Activated CD4-positive, alpha-beta T cell treated with anti-CD3 and anti-CD28 coated beads for 36 hours (primary cell): ENCODE measurements at places on chromosomes 2 and 18. TPM values are rescaled to one million over a fixed set of nuclear protein-coding genes. Genes with fewer than 3 reads are reported as not detected.

DNA sequence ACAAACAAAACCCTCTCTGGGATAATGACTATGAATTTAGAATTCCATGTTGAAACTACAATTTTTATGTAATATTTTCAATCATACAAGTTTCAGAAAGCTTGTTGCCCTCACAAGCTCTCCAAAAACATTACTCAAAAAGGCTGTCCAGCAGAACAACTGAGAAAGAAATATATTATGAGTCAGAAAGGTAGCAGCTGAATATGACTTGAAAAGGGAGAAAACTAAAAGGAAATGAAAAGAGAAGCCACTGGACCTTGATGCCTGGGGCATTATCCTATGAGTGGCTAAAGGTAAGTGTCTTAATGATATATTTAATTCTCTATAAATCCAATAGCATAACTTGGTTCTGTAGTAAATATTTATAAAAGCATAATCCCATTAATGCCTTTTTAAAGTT is 61.8 kb downstream of the NXPH2 start:
- DNase-seq: no peak

GRCh38 chr2:8418721-8419120 is 263.1 kb upstream of the ID2 start:
- DNase-seq: no peak

DNA sequence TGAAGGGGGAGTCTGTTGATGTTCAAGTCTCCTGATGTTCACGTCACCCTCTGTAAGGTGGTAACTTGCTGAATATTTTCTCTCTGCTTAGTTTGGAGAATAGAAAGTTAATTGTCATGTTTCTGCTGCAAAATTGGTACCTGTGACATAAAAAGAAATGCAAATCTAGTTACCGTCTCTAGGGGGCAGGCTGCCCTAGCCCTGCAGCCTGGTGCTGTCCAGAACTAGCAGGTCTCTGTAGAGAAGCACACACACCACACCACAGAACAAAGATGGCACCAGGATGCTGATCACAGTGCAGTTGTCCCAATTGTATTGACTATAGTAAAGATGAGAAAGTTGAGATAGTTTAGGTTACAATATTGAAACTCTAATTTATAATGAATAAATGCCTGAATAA is 47.0 kb downstream of the SLC9A4 start:
- peak; percentile 52 for DNase-seq

DNA sequence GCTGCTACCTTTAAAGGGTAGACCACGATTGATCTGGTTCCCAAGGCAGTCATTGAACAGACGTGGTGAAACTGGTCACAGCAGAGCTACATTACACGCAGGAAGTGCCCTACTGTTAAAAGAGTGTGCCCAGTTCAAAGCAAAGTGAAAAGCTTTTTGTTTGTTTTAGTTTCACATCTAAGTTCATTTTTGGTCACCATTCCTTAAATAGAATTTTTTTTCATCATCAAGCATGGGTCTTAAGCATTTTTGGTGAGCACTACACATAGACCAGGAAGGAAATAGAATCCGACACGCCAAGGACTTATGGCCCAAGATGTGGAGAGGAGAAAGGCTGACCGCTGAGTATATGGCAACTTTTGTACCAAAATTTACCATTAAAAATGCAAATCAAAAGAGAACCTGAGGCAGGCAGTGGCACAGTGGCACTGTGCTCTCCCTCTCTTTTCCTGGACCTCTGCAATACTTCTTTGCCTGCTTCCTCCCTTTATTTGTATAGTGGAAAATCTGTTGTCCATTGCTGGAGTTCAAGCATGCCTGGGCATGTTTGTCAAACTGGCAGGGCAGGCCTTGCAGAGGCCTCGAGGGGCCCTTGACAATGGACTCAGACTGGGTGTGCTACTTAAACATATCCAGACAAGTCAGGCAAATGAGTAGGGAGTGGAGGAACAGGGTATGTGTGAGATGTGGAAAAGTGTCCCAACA is 42.6 kb upstream of the HNRNPA3 start:
- DNase-seq: peak; percentile 35

DNA sequence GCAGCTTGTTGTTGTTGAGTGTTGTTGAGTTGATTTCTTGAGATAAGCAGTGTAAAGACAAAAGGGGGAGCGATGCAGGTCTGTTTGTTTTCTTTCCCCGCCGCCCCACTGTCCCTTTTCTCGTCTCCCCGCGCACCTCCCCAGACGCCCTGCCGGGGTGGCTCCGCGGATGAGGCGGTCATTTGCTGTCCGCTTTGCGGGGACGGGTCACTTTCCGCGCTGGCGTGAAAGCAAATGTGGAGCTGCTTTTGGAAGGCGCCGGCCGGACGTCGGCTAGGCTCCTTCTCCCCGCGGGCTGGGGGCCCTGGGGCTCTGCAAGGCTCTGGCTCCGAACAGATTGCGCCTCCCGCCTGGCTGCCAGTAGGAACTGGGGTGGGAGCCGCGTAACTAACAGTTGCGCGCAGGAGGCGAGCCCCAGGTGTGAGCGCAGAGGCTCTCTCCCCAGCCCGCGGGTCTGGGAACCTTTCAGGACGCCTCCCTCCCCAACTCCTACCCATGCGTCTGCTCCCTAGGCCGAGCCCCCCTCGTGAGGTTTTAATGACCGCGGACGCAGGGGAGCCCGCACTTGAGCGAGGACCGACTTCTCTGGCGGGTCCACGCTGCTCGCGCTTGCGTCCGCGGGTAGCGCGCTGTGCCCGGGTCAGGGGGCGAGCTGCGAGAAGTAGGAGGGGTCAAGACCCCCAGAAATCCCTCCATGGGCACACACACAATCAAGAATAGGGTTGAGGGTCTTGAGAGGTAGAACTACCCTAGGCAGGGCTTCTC is 146.6 kb downstream of the MEIS1 start:
- DNase-seq: no peak

GRCh38 chr18:34544930-34545329 is 165.2 kb upstream of the DTNA start:
- no peak for DNase-seq

GRCh38 chr2:134623796-134624195 is 95.0 kb downstream of the TMEM163 start:
- DNase-seq: peak; percentile 69

DNA sequence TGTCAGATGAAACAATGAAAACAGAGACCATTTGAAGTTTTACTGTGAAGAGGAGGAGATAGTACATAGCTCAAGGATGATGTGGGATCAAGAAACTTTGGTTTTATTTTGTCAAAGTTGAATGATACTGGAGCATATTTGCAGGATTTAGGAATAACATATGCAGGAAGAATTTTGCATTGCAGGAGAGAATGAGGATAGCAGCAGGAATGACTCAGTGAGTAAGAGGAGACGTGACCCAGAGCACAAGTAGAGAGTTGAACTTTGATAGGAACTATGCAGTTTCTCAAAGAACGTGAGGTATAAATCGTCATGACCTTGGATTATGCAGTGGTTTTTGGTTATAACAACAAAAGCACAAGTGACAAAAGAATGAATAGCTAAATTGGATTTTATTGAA is 47.7 kb downstream of the MAPRE2 start:
- DNase-seq: no peak

DNA sequence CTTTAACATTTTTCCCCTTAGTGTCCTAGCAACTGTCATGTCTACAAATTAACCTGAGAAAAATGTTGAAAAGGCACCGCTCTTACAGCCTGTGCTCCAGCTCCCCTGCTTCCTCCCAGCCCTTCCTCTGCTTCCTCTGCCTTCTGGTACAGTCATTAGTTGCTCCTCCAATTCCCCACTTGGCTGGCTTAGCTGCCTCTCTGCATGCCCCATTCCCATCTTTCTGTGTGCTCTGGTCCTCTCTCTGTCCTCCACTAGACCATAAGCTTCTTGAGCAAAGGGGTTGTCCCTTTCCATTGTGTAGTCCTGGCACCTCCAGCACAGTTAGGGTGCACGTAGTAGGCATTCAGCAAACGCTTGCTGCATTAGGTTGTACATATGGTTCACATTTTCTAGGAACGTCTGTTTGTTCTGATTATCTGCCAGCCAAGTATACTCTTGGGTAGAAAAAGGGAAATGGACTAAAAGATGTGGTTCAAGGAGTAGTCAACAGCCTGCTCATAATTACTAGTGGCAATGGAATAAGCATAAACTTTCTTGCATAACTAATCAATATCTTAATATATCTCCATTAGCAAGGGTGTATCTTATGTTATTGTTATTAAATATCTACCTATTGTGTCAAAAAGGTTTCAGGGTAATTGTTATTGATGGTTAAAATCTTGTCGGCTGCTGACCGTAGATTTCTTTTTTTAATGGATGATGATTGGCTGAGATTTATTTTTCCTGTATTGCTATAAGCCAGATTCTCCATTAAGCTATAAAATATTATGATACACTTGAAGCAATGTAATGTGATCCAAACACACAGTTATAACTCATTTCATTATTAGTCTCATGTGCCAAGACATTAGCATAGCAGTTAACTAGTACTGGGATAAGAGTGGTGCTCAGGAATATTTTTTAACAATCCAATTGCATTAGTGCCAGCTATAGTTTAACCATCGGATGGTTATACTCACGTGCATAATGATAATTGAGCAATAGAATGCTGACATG is 340.1 kb downstream of the SLC4A3 start:
- DNase-seq: no peak

HOXD13 gene
- not detected for total RNA-seq

FAM228A gene
- 0.16 TPM for total RNA-seq

CNGA3 gene
- not detected for total RNA-seq

MGAT4A gene
- total RNA-seq: 49.4 TPM

DSG2 gene
- total RNA-seq: 1.3 TPM

TPO gene
- not detected for total RNA-seq
